ENCODE measurements at places on chromosomes 6 and 20.

DNA sequence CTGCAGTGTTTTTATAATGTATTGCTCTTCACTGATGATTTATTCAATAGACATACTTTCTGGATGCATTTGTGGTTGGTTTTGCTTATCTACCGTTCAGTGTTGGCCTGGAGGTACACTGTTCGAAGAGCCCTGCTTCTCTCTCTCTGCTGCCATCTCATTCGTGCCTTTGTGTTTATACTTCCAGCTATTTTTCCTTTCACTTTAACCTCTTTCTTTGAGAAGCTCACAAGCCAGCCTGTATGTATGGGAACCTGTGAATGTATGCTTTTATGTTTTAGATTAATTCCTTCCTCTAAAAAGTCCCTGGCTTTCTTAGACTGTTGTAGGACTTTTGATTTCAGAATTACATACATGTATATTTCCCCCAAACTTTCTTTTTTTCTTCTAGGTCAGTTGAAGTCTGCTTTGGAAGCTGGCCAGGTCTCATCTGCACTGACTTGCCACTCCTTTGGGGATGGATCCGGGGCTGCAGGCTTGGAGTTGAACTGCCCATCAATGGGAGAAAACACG, 83.0 kb downstream of the SCAND1 start:
- DNase-seq: no peak

DNA sequence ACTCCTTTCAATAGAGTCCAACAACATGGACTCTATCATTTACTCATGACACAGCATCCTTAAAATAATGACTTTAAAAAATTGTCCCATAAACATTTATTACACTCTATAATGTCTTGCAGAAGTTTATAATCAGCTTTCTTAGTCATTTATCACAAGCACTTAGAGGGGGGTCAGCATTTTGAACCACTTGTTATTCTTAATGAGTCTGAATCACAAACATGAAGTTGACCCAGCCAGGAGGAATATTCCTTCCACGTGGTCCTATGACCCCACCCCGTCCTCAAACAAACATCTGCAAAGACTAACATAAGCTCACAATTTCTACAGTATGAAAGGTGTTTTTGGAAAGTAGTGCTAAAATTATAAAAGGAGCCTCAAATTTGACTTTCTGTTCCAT, 91.1 kb downstream of the MTFR2 start:
- DNase-seq: no peak

- no peak for DNase-seq
Observed at GRCh38 chr6:13071550-13072345, 256.6 kb downstream of the TBC1D7 start.

DNA sequence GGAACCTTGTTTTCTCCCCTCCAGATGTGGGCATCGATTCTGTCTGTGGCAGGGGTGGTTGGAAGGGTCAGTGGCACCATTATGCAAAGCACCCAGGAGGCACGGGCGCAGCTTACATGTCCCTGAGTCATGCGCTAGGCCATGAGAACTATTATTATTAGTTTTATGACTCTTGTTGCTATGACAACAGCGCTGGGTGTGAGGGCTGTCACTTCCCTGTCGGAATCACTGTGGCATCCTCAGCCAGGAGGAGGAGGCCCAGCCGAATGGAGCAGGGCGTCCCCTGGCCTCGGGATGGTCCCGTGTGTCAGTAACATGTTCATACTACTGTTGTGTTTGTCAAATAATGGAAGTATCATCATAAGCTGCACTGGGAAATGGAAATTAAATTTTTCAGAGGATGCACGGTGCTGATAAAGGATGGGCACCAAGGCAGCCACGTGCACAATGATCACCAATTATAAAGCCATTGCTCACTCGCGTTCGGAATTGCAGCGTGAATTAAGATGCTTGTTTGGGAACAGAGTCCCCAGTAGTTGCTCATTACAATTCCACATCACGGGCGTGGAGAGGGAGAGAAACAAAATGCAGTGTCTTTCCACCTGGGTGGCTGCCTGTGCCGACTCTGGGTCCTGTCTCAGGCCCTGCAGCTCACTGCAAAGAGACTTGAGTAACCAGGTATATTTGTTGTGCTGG, 247.9 kb downstream of the CDH4 start:
- no peak for DNase-seq

DNA sequence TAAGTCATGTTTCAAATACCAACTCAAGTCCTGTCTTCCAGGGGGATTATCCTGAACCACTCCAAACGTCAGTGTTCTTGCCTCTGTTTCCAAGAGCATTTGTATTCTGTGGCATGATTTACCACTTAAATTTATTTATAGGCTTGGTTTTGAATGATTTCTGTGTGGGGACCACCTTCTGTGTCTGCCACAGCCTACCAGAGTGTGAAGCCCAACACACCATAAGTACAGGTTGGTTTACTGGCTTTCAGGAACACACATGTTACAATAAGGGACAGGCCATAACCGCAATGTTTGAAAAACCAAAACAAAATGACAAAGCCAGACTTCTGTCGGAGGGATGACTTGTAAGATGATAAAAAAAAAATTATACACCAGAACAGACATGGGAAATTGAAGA, 56.5 kb upstream of the MAP3K7 start:
- DNase-seq: no peak

DNA sequence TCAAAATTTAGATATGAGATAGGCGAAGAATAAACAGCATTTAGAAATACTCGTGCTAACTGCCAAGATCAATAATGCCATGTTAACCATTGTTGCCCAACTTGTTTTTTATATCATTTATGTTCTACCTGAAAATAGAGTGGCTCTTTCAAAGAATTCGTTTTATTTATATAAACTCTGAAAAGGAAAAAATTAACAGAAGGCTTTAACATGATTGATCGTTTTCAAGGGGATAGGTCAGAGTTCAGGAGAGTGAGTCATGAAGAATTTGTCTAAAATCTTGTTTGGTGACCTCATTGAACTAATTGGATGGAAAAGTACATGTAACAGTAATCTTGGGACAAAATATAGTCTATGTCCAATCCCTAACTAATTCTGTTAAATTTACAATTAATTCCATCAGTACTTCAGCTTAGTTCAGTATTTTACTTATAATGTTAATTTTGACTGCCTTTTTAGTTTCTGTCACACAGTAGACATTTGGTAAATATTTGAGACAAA, 11.1 kb upstream of the ELOVL2 start:
- no peak for DNase-seq

DNA sequence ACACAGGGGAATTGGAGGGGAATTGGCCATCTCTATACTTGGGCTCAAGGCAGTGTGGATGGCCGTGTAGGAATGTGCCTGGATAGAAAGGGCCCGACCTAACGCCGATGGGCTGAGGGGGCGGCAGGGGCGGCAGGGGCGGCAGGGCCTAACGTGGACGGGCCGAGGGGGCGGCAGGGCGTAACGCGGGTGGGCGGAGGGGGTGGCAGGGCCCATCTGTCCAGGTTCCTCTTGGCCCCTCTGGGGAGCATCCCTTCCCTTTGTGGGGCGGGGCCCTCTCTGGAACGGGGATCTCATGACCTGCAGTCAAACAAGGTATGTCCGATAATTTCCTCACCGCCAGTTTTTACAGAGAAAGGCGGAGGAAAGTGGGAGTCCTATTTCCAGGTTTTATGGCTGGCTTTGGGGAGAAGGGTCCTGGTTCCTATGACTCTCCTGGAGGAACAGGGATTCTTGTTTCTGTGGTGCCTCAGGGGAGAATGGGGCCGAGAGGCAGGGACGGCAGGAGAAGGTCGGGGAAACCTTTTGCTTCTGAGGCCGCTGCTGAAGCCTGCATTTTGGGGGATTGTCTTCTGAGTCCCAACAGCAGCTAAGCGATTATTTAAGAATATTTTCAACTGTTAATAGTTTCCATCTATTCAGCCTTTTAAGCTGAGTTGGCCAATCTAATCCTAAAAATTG, 100.8 kb upstream of the FRMD1 start:
- DNase-seq: no peak

DNA sequence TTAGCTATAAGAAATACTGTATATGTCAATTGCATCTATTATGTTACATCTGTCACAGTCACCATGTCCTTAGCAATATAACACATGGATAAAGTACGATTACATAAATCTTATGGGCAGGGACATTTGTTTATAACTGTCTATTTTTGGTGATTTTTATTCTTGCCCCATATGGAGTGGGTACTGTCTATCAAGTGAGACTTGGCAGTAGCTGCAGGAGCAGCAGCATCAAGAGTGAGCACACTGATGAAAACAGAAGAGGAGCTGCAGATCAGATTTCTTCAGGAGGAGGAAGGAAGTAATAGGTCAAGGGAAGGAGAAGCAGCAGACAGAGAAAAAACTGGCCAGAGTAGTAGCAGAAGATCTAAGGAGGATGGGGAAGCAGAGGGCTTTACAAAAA, 516.7 kb downstream of the C6orf118 start:
- DNase-seq: no peak

GRCh38 chr6:169990095-169991030, 238.9 kb downstream of the ERMARD start:
- DNase-seq: no peak

GRCh38 chr20:478949-479429, 16.7 kb upstream of the TBC1D20 start:
- peak; percentile 16 for DNase-seq

DNA sequence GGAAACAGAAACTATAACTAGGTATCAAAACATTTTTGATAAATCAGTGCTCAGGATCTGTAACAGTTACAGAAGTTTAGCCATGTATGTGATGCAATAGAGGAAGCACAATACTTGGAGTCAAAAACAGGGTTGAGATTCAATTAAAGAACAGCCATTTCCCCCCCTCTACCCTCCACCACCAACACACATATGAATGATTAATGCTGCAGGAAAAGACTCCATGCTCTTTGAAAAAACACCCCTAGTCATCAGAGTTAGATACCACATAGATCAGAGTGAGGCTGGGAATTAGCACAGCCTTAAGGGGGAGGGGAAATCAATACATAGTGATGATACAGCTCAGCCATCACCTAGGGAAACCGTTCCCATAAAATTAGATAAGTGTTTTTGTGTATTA, 108.9 kb upstream of the EMILIN3 start:
- DNase-seq: no peak

DNA sequence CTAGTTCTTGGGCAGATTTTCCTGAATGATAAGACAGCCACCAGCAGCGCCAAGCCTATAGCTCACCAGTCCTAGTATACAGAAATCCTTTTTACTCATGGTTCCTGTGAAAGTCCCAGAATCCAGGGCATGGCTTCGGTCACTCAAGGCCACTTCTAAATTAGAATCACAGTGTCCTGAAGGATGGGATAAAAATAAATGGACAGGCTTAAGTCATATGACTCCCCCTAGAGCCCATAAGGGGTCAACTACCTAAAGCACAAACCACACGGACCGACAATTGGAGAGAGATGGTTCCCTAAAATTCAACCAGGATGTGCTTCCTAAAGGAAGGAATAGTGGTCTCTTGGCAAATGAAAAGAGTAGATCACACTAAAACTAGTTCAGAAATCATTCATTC, 404.1 kb upstream of the PLCB4 start:
- DNase-seq: no peak

DNA sequence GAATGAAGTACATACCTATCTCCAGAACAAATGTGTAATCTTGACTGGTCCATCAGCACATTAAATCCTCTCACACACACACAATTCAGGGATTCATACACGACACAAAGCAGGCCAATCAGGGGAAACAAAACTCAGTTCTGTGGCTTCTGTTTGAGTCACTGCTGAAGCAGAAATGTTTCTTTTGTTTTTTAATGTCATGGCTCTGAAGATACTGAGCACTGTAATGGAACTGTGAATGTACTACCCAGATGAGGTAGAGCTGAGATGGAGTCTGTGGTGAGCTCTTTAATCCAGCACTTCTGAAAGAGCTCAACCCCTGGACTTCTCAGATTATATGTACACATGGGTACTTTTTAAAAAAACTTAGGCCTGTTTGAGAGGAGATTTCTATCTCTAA, 116.4 kb downstream of the THEMIS start:
- no peak for DNase-seq

GRCh38 chr20:43821795-43822194, 92.9 kb upstream of the TOX2 start:
- DNase-seq: no peak

DNA sequence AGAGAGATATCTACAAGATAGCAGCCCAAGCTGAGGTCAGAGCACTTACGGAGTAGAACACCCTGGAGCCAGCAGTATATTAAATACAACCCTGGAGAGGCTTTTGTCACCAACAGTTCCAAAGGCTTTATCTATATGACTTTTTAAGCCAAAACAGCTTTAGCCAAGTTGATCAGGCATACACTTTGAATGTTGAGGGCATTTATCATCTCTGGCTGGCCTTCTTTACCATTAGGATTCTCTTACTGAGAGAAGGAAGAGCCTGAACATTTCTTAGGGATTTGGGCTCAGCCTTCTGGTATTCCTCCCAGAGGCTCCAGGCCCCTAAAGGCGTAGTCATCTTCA, 161.3 kb upstream of the RIMS1 start:
- DNase-seq: no peak

- no peak for DNase-seq
Observed at GRCh38 chr6:107032051-107032450, 4.1 kb downstream of the MTRES1 start.

GRCh38 chr20:58306421-58307261, 2.9 kb upstream of the RAB22A start:
- DNase-seq: no peak

DNA sequence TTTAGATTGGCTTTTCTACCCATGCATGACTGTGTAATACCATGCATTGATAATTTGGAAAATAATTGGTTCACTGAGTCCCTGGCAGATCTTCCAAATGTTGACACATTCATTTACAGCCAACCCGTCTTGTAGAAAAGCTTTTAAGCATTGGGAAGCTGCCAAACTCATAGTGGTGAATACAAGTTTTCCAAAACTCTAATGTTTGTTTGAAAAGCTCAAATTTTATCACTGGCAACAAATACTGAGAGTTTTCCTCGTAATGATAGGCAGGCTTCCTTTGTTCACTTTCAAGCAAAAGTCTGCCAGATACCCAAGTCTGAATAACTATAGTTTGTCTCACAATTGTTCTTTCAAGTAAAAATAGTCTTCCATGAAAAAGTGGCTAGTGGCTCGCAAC, 143.0 kb downstream of the FIG4 start:
- DNase-seq: no peak

GRCh38 chr6:169970306-169970988, 219.0 kb downstream of the ERMARD start:
- DNase-seq: no peak

DNA sequence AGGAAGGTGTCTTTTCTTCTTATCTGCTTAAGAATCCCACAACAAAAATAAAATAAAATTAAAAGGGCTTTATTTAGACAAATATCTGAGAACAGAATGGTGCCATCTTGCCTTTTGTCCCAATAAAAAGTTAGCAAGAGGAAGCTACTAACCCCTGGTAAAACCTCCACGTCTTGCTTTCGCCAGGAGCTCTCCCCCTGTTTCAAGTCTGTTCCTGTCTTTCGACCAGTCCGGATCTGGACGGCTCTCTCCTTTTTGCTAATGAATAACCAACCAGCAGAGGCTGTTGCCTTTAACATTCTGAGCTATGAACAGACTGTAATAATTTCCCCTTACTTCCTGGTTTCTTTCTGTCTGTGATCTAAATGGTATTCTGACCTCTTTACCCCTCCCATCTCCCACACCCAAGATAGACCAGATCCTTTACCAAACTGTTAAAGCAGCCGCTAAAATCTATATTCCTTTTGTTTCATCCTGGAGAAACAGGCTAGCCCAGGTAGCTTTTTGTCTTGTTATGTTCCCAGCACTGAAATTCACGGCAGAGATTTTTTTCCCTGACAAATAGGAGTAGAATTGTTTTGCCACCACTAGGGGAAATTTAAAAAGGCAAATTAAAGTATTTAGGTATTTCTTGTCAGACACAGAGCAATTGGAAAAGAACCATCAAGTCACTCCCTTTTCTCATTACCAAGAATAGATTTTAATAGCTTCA, at the start of gene FRK:
TSS of gene FRK (minus strand) at position 320 of the 712 bp plus-strand sequence. CDS start 580 bp downstream, outside the sequence.
- DNase-seq: no peak

GRCh38 chr6:152750694-152751093, at the start of gene VIP:
TSS of gene VIP (plus strand) at chr6:152750797. CDS start at chr6:152752178, 1,381 bp downstream.
- DNase-seq: peak; percentile 9

Measured in neural crest cell (in vitro differentiated cells).